Cardiac septum (tissue), 1 donor: ENCODE measurements at places on chromosomes 1 and 21. TPM values are rescaled to one million over a fixed set of nuclear protein-coding genes. Genes with fewer than 3 reads are reported as not detected.

DNA sequence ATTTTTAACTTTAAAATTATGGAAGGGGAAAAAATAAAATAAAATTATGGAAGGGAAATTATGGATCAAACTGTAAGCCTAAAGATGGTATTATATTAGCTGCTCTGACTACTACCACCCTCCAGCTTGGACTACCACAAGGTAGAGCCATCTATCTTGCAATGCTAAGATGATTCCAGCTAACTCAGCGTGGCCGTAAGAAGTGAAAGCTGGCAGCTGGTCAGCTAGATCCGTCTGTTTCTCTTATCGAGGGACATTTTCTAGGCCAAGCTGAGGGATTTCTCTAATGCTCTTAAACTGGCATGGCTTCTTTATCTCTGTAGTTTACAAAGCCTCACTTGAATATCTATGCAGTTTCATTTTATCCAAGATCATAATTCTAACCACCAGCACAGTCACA lies 31.5 kb downstream of the LYST start:
- no peak for DNase-seq

DNA sequence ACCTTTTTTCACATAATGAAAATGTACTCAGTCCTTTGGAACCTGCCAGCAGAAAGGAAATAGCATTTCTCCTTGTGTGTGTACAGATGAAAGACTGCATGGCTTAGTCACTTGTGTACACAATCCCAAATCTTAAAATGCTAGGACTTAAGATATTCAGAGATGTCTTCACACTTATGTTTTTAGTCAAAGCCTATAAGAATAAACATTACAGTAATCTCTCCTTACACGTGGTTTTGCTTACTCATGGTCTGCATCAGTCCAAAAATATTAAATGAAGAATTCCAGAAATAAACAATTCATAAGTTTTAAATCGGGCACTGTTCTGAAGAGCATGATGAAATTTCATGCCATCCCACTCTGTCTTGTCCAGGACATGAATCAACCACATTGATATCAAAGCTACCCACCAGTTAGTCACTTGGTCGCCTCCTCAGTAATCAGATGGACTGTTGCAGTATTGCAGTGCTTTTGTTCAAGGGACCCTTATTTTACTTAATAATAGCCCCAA lies 75.7 kb upstream of the RRP15 start:
- no peak for DNase-seq

DNA sequence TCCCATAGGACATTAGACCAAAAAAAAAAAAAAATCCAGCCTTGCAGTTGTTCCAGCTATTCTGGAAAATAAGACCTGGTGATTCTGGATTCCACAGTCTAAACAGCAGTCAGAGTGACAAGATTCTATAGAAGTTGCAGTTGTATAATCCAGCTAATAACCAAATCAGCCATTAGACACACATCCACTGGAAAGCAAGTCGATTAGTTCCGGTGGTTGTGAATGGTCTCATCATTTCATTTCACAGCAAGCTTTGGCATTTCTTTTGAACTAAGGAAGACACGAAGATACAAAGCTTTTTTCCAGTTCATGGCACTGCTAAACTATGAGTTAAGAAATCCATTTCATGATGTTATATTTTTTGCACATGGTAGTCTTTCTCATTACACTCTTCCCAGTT lies 54.4 kb upstream of the FAM89A start:
- no peak for DNase-seq

DNA sequence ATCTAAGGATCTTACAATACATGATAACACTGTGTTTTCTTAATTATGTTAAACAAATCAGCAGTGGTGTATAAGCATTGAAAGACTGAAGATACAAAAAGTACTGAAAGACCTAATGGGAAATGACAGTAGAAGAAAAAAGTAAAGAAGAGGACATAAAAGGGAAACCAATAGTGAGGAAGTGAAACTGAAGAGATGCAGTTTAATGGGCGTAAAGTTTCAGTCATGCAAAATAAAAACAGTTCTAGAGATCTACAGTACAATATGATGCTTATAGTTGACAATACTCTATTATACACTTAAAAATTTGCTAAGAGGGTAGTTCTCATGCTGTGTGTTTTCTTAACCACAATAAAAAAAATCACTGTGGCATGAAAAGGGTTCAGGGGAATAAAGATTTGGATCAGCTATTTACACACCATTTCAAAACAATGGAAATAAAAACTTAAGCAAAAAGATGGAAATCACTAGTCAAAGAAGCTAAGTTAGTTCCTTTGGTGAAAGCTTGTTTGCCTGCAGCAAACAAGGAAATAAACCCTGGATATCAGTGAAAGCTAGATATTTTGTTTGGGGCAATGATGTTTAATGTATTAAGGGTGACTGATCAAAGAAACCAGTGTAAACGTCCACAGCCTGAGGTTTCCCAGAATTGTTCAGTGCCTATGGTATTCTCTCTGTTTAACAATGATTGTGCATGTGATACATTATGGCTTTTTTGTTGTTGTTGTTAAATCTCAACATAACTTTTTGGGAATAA lies 1160.8 kb upstream of the ADGRL2 start:
- no peak for DNase-seq

- no peak for DNase-seq
Observed at GRCh38 chr1:18542351-18542750, 61.6 kb downstream of the KLHDC7A start.

DNA sequence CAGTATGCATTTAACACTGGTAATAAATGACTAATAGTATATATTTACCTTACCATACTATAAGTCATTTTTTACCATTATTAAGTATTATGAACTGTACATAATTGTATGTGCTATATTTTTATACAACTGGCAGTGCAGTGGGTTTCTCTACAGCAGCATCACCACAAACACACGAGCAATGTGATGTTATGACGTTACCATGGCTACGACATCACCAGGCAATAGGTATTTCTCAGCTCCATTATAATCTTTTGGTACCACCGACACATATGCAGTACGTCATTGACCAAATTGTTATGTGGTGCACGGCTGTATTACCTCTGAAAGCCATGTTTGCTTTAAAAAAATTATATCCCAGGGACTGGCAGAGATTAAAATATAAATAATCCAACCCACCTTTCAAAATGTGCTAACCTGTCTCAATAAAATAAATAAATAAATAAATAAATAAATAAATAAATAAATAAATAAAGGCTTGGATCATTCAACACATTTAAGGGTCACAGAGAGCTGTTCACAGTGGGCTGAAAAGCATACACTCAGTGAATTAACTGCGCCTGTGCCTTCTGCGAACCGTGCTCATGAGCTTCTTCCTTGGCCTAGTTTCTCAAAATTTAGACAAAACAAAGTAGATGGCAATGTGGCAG lies 121.4 kb upstream of the SLC35F3 start:
- no peak for DNase-seq

SEC16B gene
- total RNA-seq = 1.3 TPM

GRCh38 chr1:173333581-173333980 lies 126.5 kb upstream of the TNFSF4 start:
- DNase-seq = no peak

- no peak for DNase-seq
Observed at GRCh38 chr21:30329203-30329875, 8.2 kb downstream of the KRTAP27-1 start.

NTNG1 gene
- not detected for total RNA-seq

- DNase-seq = no peak
Observed at GRCh38 chr1:110615548-110616130, 9.5 kb upstream of the KCNA2 start.

DNA sequence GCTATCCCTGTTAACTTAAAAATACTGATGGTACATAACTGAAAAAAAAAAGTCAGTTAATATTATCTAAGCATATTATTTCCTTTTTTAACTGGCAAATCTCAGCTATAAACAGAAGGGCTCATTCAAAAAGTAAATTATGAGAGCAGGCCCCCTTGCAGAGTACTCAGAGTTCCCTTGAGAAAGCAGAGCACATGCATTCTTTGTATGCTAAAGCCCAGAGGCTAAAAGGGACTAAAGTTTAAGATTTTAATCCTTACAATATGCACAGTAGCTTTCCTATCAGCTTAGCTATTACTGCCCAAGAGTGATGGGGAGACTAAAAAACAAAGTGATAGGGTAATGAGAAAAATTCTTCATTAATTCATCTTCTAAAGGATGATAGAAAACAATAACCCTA lies 18.5 kb downstream of the SLC16A1 start:
- DNase-seq = no peak

DNA sequence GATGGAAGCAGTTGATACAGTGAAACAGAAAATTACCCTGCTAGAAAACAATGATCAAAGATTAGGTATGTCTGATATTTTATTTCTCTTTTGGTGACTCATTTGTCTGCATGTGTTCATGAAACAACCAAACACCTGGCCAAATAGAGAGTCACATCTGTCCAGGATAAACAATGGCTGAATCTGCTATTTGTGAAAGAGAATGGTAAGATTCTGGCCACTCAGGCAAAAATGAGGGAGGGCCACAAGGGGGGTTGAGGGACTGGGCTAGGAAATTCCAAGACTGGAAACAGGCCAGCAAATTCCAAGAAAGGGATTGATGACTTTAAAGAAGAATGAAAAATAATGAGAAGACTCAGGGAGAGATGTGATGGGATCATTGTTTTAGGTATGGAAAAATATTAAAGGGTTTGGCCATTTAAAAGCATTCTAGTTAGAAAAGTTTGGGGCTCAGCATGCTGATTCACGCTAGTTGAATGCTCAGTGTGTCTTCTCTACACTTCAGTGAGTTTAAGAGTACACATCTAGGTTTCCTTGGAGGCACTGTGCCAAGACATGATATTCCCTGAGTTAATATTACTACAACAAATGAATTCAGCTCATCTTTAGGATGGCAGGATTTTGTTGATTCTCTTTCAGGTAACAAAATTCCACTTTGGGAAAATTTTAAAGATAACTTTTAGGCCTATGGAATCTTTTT lies 44.9 kb downstream of the TRAF5 start:
- DNase-seq = no peak

CRNN gene
- not detected for total RNA-seq

DNA sequence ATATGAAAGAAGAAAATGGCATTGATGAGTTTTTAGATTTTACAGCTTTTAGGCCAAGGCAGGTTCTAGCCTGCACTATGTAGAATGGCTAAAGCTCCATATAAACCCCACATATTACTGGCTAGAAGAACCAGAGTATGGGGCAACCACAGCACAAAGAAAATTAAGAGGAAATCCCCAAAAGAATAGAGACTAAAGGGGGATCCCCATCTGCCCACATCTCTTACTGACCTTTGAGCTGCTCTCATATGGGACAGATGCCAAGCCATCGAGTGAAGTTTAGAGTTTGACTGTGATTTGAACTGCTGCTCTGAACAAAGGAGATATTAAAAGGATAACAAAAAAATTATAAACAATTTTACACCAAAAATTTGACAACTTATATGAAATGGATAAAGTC lies 102.2 kb upstream of the HAO2 start:
- no peak for DNase-seq

- DNase-seq = no peak
Observed at GRCh38 chr1:8955406-8955805, 9.7 kb downstream of the CA6 start.

S1PR1 gene
- 57.9 TPM for total RNA-seq

GRCh38 chr21:31132574-31133242 lies 94.4 kb upstream of the KRTAP19-8 start:
- no peak for DNase-seq

DNA sequence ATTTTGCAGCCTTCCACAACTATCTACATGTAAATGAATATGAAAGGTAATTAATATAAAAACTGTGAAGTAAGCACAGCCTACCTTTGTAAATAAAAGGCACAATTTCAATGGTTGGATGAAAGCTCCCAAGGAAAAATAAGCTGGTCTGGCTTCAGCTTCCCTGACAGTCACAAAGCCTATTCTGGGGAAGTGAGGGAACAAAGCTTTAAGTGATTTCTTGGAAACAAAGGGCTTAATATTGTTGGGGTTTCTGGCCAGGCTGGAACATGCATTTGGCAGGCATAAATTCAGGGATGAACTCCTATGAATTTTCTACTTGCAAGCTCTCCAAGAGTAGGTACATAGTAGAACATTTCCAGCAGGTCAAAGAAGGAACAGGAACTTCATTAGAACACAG lies 17.3 kb downstream of the BCAS2 start:
- no peak for DNase-seq

GRCh38 chr1:160159846-160160245 lies 8.4 kb downstream of the ATP1A4 start:
- DNase-seq = no peak

MATN1 gene
- not detected for total RNA-seq

KRTAP7-1 gene
- total RNA-seq = not detected
